ENCODE measurements at places on chromosomes 5 and 9. TPM values are rescaled to one million over a fixed set of nuclear protein-coding genes. Genes with fewer than 3 reads are reported as not detected.

DNA sequence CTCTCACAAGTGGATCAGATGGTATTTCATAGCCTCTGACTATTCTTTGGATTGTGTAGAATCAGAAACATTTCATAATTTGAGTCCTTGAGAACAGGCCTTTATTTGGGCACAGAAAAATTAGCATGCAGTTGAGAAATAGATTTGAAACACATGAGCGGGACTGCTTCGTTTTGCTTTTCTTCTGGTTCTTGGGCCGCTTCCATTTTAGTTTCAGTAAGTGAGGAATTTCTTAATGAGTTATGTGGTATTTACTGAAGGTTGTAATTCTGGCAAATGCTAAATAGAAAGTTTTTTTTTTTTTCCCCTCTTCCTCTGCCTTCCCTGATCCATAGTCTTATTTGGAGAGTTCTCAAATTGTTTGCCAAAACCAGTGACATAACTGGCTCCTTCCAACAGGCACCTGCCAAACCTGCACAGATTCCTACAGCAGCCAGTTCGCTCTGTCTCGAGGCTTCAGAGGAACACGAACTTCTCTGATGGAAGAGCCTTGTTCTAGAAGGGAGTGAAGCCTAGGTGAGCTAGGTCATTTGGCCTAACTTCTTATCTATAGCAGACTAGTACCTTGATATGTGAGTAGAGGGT is 71.2 kb upstream of the SLC28A3 start:
- H3K27ac ChIP-seq: no peak overlapping the region
- no peaks in the 10 kb centered on the region for H3K4me1 ChIP-seq
- H3K4me3 ChIP-seq: no peak overlapping the region
- H3K36me3 ChIP-seq: no peaks in the 10 kb centered on the region

The TXNDC8 gene
- total RNA-seq: not detected

- H3K4me3 ChIP-seq: no peak overlapping the region
- H3K27ac ChIP-seq: no peak overlapping the region
- no peaks in the 10 kb centered on the region for H3K36me3 ChIP-seq
- no peaks in the 10 kb centered on the region for H3K4me1 ChIP-seq
Observed at GRCh38 chr5:72428669-72429068, 78.5 kb downstream of the ZNF366 start.

- no peaks in the 10 kb centered on the region for H3K4me1 ChIP-seq
- no peak overlapping the region for H3K27ac ChIP-seq
- H3K36me3 ChIP-seq: no peaks in the 10 kb centered on the region
- DNase-seq: no peak
Observed at GRCh38 chr5:168426007-168426863, 60.0 kb upstream of the RARS1 start.

The CER1 gene
- not detected for total RNA-seq

GRCh38 chr5:168207450-168208029 is 83.9 kb upstream of the WWC1 start:
- no peak overlapping the region for H3K4me3 ChIP-seq
- H3K4me1 ChIP-seq: no peaks in the 10 kb centered on the region
- no peaks in the 10 kb centered on the region for H3K36me3 ChIP-seq
- H3K27ac ChIP-seq: no peak overlapping the region
- DNase-seq: no peak

DNA sequence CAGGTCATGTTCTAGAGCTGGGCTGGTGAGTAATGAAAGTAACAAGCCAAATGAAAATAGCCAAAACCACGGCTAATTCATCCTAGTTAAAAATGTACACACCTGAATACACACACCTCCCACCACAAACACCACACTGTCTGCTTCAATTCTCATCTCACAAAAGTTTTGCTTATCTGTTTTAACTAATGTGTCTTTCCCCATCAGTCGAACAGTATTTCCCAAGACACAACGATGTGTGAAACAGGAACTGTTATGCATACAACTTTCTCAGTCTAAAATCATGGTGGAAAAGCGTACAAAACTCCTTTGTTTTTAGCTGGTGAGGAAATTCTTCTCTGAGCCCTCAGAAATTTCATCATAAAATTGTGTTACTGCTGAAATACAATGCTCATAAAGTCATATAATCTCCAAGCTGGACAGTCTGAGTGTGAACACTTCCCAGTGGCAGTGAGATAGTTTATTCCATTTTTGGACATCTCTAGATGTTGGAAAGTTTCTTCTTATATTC is 242.4 kb downstream of the EFNA5 start:
- no peaks in the 10 kb centered on the region for H3K27me3 ChIP-seq
- no peak overlapping the region for H3K27ac ChIP-seq
- DNase-seq: no peak
- no peaks in the 10 kb centered on the region for H3K4me1 ChIP-seq
- H3K4me3 ChIP-seq: no peak overlapping the region

The GFPT2 gene
- not detected for total RNA-seq

The SLC1A1 gene
- total RNA-seq: not detected

GRCh38 chr5:82397741-82398320 is 119.7 kb upstream of the RPS23 start:
- no peak overlapping the region for H3K27ac ChIP-seq
- DNase-seq: no peak
- no peaks in the 10 kb centered on the region for H3K36me3 ChIP-seq
- no peak overlapping the region for H3K4me3 ChIP-seq
- no peaks in the 10 kb centered on the region for H3K27me3 ChIP-seq
- no peaks in the 10 kb centered on the region for H3K4me1 ChIP-seq
